ENCODE measurements at places on chromosomes 2 and 18. TPM values are rescaled to one million over a fixed set of nuclear protein-coding genes. Genes with fewer than 3 reads are reported as not detected.

The AMMECR1L gene
- 9.7 TPM for total RNA-seq

The DSG1 gene
- 0.89 TPM for total RNA-seq

The TMEM200C gene
- total RNA-seq: 0.24 TPM

The ANKRD29 gene
- 7.0 TPM for total RNA-seq

The IL1F10 gene
- not detected for total RNA-seq

The TANC1 gene
- total RNA-seq: 56.2 TPM

The SPP2 gene
- not detected for total RNA-seq

The OSBPL1A gene
- total RNA-seq: 79.9 TPM

The COLEC11 gene
- 2.9 TPM for total RNA-seq

The FAM110C gene
- total RNA-seq: 1.9 TPM

The GPR75 gene
- 0.86 TPM for total RNA-seq

The SERPINB2 gene
- total RNA-seq: not detected

The ALPI gene
- not detected for total RNA-seq

The ACMSD gene
- total RNA-seq: not detected

The GPR45 gene
- not detected for total RNA-seq

The HTRA2 gene
- total RNA-seq: 28.5 TPM

The ASIC4 gene
- total RNA-seq: not detected

The TMEM37 gene
- total RNA-seq: 2.8 TPM

The UGT1A6 gene
- total RNA-seq: 0.32 TPM

The CXCR1 gene
- 0.54 TPM for total RNA-seq

The SPC25 gene
- 0.38 TPM for total RNA-seq

The MYL1 gene
- not detected for total RNA-seq

The MAB21L4 gene
- not detected for total RNA-seq

The SNRNP200 gene
- 50.1 TPM for total RNA-seq

The GALR1 gene
- total RNA-seq: 0.05 TPM

The XPO1 gene
- total RNA-seq: 57.2 TPM

The FOXI3 gene
- not detected for total RNA-seq

The POU3F3 gene
- not detected for total RNA-seq
